Heart left ventricle (tissue), 16 donors: ENCODE measurements at places on chromosomes 12 and 14. TPM values are rescaled to one million over a fixed set of nuclear protein-coding genes. Genes with fewer than 3 reads are reported as not detected.

- no peak for DNase-seq
These were observed at the start of gene C3AR1 for GRCh38 chr12:8065991-8066594. Gene C3AR1 (minus strand): TSS chr12:8066359. CDS start chr12:8060185, 6,174 bp downstream.

GRCh38 chr12:70319605-70320004 lies 46.5 kb upstream of the KCNMB4 start:
- no peak for DNase-seq

Gene M6PR
- total RNA-seq: 66.7 TPM

DNA sequence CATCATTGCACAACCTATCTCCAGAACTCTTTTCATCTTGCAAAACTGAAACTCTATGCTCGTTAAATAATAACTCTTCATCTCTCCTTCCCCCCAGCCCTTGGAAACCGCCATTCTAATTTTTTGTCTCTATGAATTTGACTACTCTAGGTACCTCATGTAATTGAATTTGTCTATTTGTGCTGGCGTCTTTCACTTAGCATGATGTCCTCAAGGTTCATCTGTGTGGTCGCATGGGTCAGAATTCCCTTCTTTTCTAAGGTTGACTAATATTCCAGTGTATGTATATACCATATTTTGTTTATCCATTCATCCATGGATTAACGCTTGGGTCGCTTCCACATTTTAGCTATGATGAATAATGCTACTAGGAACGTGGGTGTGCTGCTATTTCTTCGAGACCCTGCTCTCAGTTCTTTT lies 80.1 kb downstream of the PLXNC1 start:
- no peak for DNase-seq

DNA sequence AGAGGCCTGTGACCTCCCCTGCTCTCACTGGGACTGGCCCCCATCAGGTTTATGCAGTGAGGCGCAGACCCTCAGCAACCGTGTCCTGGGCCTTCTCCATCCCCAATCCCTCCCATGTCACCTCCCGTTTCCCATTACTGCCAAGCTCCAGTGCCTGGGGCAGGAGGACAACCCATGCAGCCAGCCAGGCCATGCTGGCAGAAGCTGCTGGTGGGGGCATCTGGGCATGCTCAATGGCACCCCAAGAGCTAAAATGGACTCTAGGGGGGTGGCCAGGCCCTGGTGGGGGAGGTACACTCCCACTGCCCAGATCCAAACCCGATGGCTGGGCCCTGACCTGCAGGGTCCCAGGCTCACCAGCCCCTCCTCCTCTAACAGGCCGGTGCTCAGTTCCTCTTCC lies 20.5 kb upstream of the GPR132 start:
- peak; percentile 51 for DNase-seq

Gene SMCO2
- not detected for total RNA-seq

Gene MYL2
- 35,570 TPM for total RNA-seq

DNA sequence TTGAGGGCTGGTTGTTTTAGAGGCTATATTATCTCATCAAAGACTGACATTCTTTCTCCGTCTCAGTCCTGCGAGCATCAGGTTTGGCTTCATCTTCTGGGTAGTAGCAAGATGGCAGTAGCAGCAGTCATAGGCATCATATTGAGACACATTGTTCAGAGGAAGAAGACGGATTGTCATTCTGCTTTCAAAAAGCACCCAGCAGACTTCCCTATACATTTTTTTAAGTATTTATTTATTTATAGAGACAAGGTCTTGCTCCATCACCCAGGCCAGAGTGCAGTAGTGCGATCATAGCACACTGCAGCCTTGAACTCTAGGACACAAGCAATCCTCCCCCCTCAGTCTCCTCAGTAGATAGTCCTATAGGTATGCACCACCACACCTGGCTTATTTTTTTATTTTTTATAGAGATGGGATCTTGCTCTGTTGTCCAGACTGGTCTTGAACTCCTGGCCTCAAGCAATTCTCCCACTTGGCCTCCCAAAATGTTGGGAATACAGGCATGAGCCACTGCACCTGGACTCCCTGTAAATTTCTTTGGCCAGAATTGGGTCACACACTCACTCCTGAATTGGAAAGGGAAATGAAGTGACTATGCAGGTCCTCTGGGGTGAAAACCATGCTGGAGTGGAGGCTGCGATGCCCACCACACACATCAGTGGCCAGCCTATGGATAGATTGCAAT lies 125.4 kb downstream of the SLC38A6 start:
- DNase-seq: no peak

Gene PPP1R36
- 1.0 TPM for total RNA-seq

DNA sequence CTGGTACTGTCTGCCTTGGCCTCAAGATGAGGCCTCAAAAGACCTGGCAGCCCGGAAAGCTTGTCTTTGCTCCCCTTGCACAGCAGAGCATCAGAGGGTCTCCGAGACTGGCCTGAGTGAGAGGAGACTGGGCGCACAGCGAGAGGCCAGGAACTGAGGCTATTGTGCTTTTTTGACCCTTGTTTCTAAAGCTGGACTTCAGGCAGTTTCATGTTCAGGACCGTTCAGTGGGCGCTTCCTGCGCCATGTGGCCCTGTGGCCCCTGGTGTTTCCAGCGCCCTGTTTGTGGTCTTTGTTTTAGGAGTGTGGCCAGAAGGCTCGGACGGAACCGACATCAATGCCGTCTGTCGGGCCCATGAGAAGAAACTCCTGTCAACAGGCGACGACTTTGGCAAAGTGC lies 126.3 kb upstream of the EVL start:
- no peak for DNase-seq

Gene KRT8
- 176 TPM for total RNA-seq

DNA sequence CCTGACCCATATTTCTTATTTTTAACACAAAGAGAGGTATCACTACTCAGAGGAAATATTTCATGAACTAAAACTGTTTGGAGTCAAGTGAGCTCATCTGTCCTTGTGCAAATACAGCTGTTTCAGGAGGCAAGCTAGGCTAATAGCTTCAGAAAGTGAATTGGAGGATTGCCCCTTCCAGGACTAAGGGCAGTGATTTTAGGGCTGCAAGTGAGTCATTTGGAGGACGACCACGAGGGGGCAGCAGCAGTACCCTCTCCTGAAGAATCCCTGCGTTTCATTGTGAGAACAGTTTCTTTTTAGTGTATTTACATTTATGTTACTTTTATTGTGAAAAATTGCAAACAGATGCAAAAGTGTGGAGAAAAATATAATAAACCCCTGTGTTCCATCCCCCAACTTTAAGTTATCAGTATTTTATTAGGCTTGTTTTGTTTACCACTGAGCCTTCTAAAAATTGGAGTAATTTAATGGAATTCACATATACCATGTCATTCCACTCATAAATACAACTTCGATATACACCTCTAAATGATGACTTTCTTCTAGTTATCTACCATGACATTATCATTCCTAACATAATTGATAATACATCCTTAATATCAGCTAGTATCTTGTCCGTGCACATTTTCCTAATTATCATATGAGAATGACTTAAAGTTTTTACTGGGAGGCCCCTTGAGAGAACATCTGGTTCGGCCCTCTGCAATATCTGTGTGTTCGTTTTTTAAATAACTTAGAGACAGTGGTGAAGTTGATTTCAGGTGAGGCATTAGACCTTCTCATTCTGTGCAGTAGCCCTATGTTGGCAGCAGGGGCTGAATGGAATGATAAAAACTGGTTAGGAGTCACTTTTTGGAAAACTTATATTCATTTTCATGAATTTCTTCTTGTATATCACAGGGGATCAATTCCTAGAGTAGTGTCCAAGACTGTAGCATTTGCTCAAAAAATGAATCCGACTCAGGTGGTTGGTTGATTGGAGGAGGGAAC lies 13.7 kb downstream of the FOXJ2 start:
- peak; percentile 68 for DNase-seq

DNA sequence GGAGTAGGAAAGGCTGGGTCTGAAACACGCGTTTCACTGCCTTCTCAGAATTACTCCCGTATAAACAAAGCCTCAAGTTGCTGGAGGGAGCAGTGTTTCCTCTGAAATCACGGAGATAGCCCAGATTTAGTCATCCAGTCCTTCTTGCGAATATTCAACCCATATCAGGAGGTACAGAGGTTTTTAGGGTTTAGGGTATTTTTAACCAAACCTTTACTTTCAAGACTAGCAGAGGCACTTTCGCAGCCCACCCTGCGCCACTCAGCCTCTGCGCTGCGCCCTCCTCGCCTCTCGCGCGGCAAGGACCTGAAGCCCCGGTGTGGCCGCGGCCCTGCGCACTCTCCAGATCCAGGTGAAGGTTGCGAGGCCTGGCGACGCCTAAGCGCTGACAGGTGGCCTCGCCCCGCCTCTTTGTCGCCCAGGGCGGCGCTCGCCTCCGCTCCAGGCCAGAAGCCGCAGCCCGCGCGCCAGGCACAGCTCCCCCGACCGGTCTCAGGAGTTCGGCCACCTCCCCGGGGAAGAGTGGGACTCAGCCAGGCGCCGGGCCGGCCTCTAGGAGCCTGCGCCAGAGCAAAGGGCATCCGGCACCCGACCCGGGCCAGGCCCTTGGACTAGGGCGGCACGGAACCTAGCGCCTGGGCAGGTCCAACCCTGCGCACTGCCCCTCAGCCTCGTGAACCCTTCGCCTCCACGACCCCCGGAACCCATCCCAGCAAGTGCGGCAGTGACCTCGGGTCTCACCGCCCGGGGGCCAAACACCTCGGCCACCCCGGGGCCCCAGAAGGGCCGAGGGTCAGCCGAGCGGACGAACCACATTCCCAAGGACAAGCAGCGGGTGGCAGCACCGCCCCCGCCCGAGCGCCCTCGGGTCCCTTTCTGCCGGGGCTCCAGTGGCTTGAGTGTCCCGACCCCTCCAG lies 1.8 kb upstream of the SAMD4A start:
- DNase-seq: peak; percentile 72

Gene LRRC10
- 49.4 TPM for total RNA-seq

DNA sequence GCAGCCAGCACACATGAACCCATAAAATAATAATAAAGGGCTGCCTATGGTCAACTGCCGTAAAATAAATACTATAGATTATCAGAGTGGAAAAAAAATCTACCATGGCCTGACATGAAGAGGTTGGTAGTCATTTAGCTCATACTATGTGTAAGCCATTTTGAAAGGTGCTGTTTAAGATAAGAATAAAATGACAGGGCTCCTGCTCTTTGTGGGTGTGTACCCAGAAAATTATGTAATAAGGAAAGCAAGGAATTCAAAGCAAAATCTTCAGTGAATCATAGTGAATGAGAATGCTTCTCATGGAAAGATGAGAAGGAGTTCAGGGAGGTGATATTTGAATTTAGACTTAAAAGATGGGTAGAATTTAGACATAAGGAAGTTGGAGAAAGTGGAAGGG lies 42.9 kb upstream of the PPM1H start:
- no peak for DNase-seq

GRCh38 chr14:50011242-50011641 lies 105.1 kb downstream of the VCPKMT start:
- DNase-seq: no peak

Gene E2F7
- total RNA-seq: 0.08 TPM

GRCh38 chr12:57112492-57113294 lies 1.5 kb upstream of the STAT6 start:
- no peak for DNase-seq

- no peak for DNase-seq
These were observed 420.7 kb downstream of the ADAMTS20 start for GRCh38 chr12:43131301-43131700.

Gene RPGRIP1
- total RNA-seq: 0.21 TPM

GRCh38 chr12:113366827-113367226 lies 8.4 kb downstream of the PLBD2 start:
- no peak for DNase-seq

GRCh38 chr12:49667325-49668090 lies 39.7 kb downstream of the FMNL3 start:
- DNase-seq: no peak

DNA sequence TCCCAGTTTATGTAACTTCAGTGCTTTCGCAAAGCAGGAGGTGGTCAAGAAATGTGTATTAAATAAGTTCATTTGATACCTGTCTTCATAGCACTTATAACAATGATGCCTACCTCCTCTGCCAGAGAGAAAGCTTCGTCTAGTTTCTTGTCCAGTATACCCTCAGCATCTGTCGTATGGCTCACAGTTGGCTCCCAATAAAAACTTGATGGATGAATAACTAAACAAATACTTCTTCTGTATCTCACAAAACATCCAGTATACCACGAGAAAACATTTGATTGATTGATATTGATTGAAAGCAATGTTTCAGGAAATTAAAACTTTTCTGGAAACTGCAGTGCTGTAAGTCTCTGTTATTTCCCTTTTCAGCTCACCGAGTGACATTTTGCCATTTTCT lies 26.9 kb upstream of the PTGDR start:
- DNase-seq: no peak
